ENCODE measurements at places on chromosomes 3 and 15. TPM values are rescaled to one million over a fixed set of nuclear protein-coding genes. Genes with fewer than 3 reads are reported as not detected.

- DNase-seq: no peak
Observed at GRCh38 chr3:134468519-134468918, 17.3 kb downstream of the ANAPC13 start.

GRCh38 chr3:120688121-120688520, 6.1 kb upstream of the HGD start:
- DNase-seq: no peak

GRCh38 chr3:123032057-123032456, 4.5 kb upstream of the SEMA5B start:
- no peak for DNase-seq

DNA sequence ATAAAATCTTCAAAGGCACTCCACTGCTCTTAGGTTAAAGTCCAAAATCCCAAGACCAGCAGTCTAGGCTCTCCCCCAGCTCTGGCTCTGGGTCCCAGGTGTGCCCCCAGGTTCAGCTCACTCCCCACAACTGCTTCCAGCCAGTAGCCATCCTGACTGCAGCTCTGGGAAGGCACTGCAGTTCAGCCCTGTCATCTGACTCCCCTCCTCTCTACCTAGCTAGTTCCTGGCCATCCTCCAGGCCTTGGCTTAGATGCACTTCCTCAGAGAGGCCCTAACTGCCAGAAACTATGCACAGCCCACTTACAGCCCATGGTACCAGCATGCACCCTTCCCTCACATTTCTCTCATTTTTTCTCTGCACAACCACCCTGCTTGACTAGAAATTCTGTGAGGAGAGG, 25.5 kb downstream of the TBC1D2B start:
- DNase-seq: no peak

DNA sequence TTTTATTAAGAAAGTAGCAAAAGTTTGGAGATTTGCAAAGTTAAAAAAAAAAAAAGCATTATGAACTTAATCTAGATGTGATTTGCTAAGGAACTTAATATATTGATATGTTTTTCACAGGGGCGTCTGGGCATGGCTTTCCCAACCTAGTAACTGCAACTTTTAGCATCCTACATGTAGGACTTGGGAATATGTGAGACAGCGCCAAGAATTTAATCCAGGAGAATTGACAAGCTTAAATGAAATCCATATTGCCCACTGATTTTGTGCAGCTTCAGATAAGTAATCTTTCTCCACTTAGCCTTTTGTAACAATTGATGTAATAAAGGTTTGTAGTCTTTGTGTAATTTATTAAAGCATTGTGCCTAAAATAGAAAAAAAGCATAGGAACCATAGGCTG, 982 bp upstream of the GABPB1 start:
- no peak for DNase-seq

GRCh38 chr3:13705702-13706280, 156.9 kb downstream of the FBLN2 start:
- no peak for DNase-seq

Gene PATL2
- polyA plus RNA-seq: 0.10 TPM

DNA sequence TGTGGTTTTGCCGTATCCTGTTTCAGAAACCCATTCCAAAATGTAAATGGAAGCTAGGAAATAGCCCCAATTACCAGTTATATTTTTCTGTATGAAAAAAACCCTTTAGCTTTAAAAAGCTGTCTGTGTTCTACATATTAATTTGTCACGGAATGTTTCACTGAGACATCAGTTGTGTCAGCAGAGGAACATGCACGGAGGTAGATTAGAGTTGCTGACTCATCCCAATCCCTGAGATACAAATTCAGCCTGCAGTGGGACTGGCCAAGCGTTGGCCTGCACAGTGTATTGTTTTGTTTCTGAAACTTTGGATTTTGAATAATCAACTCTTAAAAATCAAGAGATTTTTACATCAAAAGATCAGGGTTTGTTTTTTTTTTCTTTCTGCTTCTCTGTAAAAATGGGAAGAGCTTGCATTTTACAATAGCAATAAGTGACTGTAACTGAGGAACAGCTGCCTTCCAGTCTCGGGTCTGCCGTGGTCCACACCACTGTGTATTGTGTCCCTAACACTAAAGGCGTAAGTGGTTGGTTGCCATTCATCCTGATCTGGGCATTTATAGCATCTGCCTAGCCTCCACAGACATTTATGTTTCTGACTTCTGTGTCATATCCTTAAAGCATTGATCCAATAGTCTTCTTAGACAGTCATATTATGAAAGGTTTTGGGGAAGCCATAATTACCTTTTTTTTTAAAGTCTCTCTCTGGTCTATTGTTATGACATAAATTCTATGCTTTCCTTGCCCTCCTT, 218.1 kb downstream of the ADAMTSL3 start:
- DNase-seq: no peak

GRCh38 chr3:158777161-158777873, 24.5 kb upstream of the MFSD1 start:
- no peak for DNase-seq

DNA sequence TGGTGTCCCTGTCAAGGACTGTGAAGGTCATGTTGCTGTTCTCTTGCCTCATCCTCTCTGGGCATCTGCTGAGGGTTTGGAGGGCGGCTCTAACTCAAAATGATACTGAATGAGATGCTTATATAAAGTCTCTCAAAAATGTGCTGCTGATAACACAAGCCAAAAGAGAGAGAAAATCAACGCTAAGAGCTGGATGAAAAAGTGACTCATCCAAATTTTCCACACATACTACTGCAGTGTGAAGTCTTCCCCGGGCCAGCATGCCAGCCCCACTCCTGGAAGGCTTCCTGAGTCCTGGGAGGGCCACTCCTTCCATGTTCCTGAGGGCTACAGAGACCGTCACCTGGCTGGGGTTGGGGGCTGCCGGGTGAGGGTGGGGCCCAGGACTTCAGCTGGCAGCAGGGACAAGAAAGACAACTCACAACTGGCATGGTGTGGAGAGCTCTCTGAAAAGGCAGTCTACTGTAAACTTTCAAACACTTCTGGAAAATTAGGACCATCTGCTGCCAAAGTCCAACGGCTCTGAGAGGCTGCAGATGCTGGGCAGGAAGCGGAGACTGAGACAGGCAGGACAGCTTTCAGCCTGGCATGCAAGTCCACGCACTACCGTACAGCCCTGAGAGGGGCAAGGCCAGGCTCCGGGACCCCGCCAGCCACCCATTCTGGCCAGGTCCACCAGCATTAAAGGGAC, 200.3 kb downstream of the ADAMTS17 start:
- DNase-seq: no peak

Gene EXD1
- not detected for polyA plus RNA-seq

Gene LYZL4
- not detected for polyA plus RNA-seq

Gene KBTBD13
- 0.09 TPM for polyA plus RNA-seq

Gene GPR149
- not detected for polyA plus RNA-seq

GRCh38 chr3:137988982-137989381, 21.0 kb upstream of the CLDN18 start:
- no peak for DNase-seq

DNA sequence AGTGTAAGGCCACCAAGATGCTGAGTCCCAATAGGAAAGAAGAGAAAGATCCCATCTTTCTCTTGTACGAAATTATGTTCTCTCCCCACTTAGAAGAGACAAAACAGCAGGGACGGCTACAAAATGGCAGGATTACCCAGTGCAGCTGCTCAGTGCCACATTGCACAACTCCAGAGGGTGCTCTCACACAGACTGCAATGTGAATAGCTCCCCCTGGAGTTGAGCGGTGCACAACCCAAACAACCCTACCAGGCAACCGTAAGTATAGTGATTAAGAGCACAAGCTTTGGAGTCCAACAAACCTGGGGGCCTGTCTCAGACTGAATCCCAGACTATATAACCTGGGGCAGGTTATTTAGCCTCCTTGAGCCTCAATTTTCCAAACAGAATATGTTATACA, 3.1 kb upstream of the BHLHE40 start:
- peak; percentile 82 for DNase-seq

DNA sequence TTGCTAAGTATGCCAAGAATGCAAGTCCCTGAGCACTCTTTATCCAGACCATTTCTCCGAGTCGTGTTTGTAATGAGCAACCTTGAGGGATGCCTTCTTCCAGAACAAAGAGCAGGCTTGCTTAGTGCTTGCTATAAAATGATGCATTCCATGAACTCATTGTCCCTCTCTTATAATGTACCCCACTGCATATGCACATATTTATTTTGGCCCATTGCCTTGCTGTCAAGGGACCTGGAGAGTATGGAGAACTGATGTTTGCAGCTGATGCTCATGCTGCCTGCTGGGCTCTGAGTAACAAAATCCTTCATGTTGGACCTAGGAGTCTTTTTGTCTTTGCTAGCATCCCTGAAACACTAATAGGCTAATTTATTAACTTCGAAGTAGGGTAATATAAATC, 97.8 kb upstream of the AADACL2 start:
- DNase-seq: peak; percentile 18

GRCh38 chr3:143825513-143825912, 22.8 kb downstream of the SLC9A9 start:
- no peak for DNase-seq

- DNase-seq: no peak
Observed at GRCh38 chr15:55615445-55615844, 27.3 kb upstream of the PYGO1 start.

DNA sequence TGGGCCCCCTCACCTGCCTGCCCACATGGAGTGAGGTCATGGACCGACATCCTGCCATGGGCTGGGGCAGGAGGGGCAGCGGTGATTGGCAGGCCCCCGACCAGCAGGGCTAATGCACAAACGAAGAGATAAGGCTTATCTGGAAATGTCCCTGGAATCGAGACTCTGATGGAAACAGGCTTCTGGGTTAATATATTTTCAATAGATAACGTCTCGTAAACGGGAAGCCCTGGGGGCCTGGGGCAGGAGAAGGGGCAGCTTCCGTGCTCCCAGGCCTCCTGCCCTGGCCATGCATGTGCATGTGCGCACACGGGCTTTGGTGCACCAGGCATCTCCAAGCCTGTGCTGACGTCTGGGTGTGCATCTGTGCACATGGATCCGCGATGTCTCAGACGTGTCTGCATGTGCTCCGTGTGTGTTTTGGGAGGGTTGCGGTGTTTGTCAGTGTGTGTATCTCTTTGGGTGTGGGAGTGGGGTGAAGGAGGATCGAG, 55.1 kb downstream of the DNAJB8 start:
- DNase-seq: no peak

DNA sequence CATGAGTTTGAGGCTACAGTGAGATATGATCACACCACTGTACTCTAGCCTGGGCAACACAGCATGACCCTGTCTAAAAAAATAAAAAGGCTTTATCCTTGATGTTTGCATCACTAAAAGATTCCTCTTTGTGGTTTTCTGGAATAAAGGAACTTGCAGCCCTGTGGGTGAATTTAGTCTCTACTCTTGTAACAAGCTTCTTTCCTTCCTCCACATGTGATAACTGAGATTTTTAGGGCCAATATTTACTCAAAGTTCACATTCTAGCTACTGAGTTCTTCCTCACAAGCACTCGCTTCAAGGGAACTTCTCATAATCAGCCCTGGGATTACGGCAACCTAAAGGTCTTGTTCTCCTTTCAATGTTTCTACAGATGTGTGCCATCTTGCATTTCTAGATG, 24.6 kb downstream of the COMMD2 start:
- no peak for DNase-seq

DNA sequence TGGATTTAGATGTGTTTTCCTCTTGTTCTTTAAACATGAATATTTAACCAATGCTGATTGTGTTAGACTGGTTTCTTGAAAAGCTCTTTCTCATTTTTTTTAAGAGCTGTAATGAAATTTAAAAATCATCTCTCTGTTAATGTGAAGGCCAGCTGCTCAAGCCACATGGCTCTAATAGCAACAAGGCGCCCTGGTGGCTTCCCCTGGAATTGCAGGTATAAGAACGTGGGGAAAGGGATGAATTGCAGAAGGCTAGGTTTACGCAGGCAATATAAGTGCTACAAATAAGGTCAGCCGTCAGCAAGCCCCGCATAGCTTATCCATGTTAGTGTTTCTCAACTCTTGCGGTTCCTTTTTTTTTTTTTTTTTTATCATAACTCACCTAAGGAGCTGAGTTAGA, 108.5 kb downstream of the SAMMSON start:
- DNase-seq: peak; percentile 87

DNA sequence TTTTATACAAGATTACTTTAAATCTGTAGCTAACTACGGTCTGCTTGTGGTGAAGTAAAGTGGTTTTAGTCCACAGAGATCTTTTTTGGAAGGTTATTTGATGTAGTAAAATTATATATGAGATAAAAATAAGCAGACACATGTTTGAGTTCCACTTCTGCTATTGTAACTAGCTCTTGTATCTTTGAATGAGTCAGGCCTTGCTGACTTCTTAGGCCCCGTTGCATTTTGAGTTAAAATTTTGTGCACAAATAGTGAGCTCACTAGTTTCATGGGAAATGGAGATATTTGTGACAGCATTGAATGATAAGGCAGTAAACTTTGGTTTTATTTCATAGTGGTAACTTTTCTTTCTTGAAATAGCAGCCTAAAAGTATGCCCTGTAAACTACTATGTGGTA, 42.6 kb downstream of the ARIH1 start:
- no peak for DNase-seq

Gene COL8A1
- polyA plus RNA-seq: 0.24 TPM

DNA sequence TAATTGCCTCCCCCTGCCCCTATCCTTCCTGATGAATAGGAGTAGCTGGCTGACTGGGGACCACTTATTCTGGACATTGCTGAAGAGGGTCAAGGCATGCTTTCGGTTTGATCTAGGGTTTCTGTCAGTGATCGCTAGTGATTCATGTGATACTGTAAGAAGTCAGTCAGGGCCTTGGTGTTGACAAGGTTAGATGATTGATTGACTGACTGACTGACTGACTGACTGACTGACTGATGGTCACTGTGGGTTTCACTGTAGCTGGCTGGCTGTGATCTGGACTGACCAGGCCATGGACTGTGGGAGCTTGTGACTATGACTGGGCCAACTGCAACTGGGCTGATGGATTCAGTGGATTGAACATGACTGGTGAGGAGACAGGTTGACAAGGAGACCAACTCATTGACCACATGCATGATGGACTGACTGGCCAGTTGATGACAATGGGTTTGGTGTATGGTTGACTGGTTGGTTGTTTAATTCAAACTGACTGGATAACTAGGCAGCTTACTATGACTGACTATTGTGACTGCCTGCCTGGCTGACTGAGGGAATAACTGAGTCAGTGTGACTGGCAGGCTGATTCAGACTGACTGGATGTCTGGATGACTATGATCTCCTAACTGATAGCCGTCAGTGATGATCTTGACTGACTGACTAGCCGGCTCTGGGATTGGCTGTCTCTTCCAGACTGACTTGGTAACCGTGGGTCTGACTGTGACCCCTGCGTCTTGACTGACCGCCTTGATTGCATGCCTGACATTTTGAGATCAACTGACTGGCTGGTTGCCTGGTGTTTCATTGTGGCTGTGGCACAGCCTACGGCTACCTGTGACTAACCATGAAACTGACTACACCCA, 509.9 kb downstream of the SHQ1 start:
- DNase-seq: no peak
